ENCODE measurements at places on chromosomes 6 and 20.

DNA sequence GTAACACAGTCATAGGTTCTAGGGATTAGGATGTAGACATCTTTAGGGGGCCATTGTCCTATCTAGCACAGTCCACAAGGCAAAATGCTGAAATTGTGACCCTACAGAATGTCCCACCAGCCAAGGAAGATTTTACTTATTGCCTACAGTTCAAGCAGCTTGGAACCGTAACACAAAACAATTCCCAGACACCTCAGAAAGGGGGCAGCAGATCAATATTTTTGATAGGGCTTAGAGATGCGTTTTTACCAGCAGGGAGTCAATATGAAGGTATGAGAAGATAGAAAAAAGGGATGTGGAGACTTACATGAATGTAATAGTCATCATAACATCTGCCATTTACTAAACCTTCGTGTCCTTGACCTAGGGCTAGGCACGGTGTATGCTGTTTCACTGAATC, 81.0 kb downstream of the TMEM170B start:
- no peak for DNase-seq

GRCh38 chr6:129454488-129454887, 255.5 kb downstream of the ARHGAP18 start:
- no peak for DNase-seq

DNA sequence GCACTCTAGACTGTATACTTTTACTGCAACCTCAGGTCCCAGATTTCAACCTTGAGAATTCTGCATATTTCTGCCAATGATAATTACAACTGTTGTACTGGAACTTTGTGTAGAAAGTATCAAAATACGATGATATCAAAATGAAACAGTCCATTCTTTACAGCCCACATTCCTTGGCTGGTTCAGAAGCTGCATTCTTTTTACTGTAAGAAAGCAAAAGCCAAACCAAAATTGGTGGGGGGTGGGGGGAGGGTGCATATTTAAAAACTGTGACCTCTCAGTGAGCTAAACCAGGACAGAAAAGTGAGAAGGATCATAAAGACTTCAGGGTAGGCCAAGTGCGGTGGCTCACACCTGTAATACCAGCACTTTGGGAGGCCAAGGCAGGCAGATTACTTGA, 41.8 kb upstream of the UBR2 start:
- no peak for DNase-seq

- no peak for DNase-seq
Measured at GRCh38 chr6:168383062-168383854, 57.7 kb upstream of the SMOC2 start.

Measured in stimulated activated CD8-positive, alpha-beta memory T cell treated with anti-CD3 and anti-CD28 coated beads, Interleukin-2, amount 100 ng/mL, for 1 hour (primary cell).